NCI-H226 (cell line): ENCODE measurements at places on chromosomes 12 and 14.

GRCh38 chr12:116318576-116319232 is 41.2 kb upstream of the MED13L start:
- no peak for DNase-seq

GRCh38 chr12:92158796-92159439 is 13.3 kb upstream of the BTG1 start:
- no peak for DNase-seq

GRCh38 chr12:52010152-52010622 is 3.4 kb downstream of the TAMALIN start:
- DNase-seq: no peak

- no peak for DNase-seq
These were observed 1758.1 kb upstream of the SEL1L start for GRCh38 chr14:83291714-83292113.

- DNase-seq: no peak
These were observed 13.9 kb downstream of the PELI2 start for GRCh38 chr14:56131865-56132833.

GRCh38 chr14:65425885-65426284 is 13.4 kb downstream of the FUT8 start:
- DNase-seq: no peak

DNA sequence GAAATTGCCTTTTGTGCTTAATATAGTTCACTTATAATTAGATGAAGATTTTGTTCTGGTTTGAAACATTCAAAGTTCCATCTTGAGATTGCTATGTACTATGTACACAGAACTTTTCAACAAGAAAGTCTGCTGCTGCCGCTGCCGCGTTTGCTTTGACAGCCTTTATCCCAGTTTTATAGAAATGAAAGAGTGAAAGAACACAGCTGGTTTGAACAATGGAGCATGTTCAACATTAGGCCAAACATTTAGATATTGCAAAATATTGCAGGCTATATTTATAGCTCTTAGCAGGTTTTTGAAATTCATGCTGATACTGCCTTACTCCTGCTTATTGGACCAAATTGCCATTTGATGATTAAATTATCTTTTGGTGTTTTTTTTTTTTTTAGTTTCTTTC is 299.8 kb upstream of the PRKD1 start:
- no peak for DNase-seq

DNA sequence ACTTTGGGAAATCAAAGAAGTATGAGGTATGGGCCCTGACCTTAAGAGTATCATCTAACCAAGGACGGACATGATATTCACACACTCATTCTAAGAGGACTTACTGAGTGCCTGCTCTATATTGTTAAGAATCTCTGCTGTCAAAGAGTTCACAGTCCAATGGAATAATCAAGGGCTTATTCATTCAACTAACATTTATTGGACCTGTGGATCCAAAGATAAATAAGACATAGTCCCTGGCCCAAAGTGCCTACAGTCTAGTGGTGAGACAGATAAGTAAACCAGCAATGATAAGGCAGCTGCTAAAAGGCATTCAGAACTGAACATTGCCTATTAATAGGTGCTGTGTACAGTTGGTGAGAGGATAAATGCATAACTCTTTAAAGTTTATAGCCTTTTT is 11.0 kb downstream of the WDR20 start:
- DNase-seq: no peak

DNA sequence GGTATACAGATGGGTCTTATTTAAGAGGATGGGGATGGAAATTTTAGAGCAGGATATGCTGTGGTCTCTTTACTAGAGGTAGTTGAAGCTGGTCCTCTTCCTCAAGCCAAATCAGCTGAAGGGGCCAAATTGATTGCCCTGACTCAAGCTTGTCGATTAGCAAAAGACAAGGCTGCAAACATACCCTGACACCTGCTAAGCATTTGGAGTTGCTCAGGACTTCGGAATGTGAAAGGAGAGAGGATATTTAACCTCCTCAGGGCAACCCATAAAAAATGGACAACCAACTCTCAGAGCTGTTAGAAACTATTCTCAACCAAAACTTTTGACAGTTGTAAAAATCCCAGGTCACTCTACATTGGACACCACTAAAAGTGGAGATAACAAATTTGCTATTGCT is 15.6 kb downstream of the PTGDR start:
- no peak for DNase-seq

GRCh38 chr12:132117558-132117875 is 26.6 kb downstream of the DDX51 start:
- DNase-seq: no peak

DNA sequence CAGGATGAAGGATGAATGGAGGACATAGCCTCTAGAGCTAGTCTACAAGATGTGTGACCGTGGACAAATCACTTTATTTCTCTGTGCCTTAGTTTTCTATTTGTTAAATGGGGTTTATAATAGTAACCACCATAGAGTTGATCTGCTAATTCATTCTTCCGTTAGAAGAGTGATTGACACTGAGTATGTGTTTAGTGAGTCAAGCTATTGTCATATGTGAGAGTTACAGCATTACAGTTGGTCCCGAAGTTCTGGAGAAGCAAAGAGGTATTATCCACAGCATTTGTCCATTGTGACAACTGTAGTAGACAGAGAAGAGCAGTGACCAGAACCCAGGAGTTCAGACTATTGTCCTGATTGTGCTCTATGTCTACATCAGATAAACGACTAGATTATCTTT is 14.1 kb downstream of the FAR2 start:
- DNase-seq: no peak

- DNase-seq: peak; percentile 88
These were observed 116.6 kb downstream of the SLC25A47 start for GRCh38 chr14:100439781-100440180.

DNA sequence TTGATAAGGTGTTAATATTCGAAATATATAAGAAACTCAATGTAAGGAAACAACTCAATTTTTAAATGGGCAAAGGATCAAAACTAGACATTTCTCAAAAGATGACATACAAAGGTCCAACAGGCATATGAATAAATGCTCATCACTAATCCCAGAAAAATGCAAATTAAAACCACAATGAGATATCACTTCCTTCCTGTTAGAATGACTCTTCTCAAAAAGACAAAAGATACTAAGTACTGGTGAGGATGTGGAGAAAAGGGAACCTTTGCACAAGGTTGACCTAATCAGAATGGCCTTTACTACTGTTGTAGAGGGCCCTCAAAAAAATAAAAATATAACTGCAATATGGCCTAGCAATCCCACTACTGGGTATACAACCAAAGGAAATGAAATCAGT is 383.4 kb downstream of the KCNH5 start:
- DNase-seq: peak; percentile 79

DNA sequence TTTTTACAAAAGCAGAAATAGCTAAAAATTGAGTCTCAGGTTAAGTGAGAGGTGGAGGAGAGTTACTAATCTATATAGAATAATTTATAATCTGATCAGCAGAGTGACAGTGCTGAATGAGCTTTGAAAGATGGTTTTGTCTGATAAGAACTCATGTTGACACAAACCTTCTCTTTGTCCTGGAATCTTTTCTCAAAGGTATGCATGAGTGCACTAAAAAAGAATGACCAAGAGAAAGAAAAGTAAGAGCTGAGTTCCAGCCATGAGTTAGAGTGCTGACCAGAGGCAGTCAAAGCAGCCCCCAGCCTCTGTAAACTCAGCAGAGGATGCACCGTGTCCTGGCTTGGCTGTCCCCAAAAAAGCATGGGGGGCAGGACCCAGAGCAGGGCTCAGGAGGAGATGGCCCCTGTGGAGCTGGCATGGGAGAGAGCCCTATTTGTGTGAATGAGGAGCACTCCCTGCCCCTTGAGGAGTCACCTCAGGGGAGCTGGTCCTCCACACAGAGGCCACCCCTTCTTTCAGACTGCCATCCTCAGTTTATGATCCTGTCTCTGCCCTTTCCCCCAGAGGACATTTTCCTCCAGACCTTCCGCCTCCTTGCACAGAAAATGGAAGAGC is 129.8 kb downstream of the SEC23A start:
- no peak for DNase-seq

DNA sequence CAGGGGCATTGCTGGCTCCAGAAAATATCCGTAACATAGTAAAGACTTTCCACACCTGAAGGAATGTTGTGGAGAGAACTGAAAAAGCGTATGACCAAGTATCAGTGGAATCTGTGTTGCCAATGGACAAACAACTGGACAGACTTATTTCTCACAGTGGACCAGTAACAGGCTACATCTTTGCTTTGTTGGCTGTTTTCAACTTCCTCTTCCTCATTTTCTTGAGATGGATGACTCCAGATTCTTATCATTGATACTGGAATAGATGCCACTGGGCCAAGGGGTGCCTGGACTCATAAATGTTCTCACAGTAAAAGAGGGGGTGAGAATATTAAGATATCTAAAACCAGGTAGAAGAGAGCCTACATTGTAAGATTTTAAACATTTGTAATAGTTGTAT is 6.4 kb downstream of the GAS2L3 start:
- DNase-seq: no peak

- DNase-seq: no peak
These were observed 175.0 kb upstream of the SYT10 start for GRCh38 chr12:33614630-33615029.

DNA sequence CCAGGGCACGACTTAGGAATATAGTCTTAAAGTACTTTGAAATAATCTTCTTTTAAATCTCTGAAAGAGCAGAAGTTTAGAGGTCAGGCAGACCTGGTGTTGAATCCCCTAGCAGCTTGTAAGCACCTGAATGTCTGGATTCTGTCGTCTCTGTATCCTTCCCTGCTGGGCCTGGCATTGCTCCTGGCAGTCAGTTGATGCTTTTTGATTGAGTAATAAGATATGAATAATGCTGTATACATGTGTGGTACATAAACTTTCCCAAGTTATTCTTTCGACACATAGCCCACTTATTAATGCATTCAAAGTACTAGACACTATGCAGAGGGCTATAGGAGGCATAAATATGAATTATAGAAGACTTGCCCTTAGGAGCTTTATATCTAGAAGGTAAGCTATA is 31.4 kb downstream of the EVL start:
- DNase-seq: peak; percentile 50

DNA sequence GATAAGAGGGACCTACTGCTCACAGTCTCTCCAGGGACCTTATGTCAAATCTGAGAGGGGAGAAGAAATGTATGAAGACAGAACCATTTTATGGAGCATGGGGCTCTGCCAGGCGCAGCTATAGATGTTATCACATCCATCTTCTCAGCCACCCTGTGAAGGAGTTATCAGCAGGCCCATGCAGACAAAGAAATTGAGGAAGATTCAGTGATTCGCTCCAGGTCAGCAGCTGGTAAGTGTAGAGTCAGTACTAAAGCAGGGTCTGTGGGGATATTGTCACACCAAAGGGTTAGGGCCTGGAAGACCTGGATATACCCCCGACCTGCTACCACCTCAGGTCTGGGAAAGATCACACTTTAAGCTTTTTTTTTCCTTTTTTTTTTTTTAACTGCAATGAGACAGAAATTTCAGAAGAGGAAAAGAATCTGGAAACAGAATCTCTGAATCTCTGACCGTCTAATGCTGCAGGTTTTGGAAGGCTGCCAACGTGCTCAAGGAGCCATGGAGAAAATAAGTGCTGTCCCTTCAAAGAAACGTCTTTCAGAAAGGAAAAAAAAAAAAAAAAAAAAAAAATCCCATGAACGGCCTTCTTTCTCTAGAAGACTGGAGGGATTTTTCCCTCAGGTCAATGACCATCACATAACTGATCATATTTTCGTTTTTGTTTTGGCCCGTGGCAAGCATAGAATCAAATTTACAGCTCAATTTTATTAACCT is 73.3 kb upstream of the PLEKHG7 start:
- DNase-seq: no peak

DNA sequence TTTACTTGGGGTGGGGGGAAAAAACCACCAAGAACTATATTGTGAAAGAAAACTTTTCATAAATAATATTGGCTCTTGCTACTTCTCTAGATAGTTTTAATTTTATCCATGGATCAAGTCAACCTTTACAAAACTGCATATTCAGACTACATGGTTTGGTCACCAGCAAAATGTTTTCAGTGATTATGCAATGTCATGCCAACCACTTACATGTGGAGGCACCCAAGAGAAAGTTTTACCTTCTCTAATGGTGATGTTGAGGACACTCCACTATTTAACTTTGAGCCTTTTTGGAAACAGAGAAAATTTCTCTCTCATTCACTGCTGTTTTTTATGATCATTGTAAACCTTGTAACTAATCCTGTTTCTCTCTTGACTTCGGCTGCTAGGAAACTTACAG is 21.6 kb downstream of the PLCZ1 start:
- no peak for DNase-seq

- no peak for DNase-seq
These were observed 17.6 kb upstream of the STK38L start for GRCh38 chr12:27226407-27226929.

GRCh38 chr12:1517734-1518525 is 76.5 kb downstream of the FBXL14 start:
- DNase-seq: no peak

DNA sequence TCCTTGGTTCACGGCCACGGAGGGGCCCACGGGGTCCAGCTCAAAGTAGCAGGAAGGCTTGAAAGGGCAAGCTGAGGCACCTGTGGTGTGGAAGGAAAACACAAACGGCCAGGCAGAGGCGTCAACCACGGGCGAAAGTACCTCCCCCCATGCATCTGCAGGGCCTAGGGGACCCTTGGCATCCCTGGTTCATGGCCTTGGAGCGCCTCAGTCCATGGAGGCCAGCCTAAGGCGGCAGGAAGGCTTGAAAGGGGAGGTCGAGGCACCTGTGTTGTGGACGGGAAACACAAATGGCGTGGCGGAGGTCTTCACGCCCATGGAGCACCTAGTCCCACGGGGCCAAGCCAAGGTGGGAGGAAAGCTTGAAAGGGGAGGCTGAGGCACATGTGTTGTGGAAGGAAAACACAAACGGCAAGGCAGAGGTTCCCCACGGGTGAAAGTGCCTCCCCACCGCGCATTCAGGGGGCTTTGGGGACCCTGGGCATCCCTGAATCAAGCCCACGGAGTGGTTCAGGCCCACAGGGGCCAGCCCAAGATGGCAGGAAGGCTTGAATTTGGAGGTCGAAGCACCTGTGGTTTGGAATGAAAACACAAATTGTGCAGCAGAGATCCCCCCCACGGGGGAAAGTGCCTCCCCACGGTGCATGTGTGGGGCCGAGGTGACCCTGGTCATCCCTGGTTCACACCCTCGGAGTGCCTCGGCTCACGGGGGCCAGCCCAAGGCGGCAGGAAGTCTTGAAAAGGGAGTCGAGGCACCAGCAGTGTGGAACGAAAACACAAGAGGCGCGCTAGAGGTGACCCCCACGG is 380.8 kb downstream of the ALG10 start:
- DNase-seq: no peak

DNA sequence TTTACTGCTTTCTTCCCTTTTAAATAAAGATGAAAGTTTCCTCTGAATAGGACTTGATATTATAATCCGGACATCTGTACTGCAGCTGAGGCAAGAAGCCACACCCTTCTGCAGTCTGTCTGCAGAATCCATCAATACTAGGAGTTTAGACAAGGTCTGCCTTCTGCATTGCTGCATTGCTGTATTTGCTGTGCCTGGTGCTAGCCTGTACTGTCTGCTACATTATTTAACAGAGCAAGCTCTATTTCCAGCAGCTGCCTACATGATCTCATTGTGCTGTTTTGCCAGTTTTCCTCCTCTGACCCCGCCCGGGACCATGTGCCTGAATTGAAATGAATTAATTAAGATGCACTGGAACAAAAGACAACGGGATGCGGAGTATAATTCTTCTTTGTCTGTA is 1.7 kb downstream of the TUBA1A start:
- DNase-seq: no peak
